ENCODE measurements at places on chromosomes 3 and 15.

- no peak for DNase-seq
Measured at GRCh38 chr15:98978153-98978552, 29.4 kb downstream of the PGPEP1L start.

DNA sequence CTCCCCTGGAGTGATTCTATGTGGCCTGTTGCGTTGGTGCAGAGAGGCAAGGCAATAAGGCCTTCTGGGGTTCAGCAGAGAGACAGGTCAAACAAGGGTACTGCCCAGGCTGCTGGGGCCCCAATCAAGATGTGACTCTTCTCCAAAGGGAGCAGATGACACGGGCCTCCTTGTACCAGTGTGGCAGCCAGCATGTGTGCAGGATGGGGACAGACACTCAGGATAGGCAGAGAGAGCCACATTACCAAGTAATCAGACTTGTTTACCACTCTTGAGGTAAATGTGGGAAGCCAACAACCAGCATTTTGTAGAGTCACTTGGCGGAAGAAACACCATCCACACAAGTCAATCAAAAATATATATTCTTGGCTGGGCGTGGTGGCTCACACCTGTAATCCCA lies 95.3 kb upstream of the DLG1 start:
- DNase-seq: no peak

GRCh38 chr15:24901409-24901808 lies 53.4 kb upstream of the SNRPN start:
- no peak for DNase-seq

GRCh38 chr3:146464783-146465182 lies 4.6 kb downstream of the PLSCR2 start:
- DNase-seq: no peak

DNA sequence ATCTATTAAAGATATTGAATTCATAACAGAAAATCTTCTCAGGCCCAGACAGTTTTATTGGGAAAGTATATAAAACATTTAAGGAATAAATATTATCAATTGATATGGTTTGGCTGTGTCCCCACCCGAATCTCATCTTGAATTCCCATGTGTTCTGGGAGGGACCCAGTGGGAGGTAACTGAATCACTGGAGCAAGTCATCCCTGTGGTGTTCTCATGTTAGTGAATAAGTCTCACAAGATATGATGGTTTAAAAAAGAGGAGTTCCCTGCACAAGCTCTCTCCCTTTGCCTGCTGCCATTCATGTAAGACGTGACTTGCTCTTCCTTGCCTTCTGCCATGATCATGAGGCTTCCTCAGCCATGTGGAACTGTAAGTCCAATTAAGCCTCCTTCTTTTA lies 160.5 kb downstream of the ANO10 start:
- no peak for DNase-seq

GRCh38 chr15:95937128-95937528 lies 393.4 kb upstream of the NR2F2 start:
- DNase-seq: no peak

DNA sequence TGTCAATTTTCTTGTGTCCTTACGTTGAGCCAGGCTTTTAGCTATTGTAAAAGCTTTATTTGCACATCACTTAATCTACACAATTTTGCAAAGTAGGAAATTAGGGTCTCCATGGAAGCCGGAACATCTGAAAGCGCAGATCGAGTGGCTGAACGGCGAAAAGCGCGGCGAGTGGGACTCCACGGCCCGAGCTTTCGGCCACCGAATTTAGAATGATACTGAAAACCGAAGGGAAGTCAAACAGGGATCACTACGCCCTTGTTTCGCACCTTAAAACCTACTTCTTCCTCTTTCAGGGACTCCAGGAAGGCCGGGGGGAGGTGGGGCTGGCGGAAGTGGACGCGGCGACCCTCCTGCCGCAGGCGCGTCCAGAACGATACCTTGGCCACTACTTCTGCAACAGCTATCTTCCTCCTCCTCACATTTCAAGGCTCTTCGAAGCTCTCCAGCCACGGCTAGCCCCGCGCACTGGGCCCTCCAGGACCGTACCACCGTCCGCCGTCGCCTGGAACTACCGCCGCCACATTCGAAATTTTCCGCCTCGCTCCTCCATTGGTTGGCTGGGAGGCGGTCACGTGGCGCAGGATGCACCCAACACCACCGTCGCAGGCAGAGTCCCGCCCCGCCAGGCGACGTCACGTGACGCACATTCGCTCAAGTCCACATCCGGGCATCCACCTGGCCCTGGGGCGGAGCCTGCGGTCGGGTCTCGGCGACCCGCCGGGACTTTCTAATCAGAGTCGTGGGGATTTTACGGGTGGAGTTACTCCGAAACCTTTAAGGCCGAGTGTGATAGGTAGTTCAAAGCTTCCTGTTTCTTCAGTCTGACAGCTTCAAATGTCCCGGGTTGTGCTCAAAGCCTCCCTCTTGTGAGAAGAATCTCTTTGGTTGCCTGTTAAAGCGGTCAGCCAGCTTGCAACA lies at the start of gene SGO1:
SGO1 (minus strand) TSS at position 528 of the 921 bp plus-strand sequence. CDS start 2,179 bp downstream, outside the sequence.
- DNase-seq: peak; percentile 99

GRCh38 chr3:18499301-18499700 lies 74.2 kb upstream of the SATB1 start:
- DNase-seq: no peak

- DNase-seq: no peak
Measured at GRCh38 chr3:113268942-113269341, 57.6 kb downstream of the BOC start.

- DNase-seq: no peak
Measured at GRCh38 chr3:94114666-94115065, 51.8 kb downstream of the NSUN3 start.

DNA sequence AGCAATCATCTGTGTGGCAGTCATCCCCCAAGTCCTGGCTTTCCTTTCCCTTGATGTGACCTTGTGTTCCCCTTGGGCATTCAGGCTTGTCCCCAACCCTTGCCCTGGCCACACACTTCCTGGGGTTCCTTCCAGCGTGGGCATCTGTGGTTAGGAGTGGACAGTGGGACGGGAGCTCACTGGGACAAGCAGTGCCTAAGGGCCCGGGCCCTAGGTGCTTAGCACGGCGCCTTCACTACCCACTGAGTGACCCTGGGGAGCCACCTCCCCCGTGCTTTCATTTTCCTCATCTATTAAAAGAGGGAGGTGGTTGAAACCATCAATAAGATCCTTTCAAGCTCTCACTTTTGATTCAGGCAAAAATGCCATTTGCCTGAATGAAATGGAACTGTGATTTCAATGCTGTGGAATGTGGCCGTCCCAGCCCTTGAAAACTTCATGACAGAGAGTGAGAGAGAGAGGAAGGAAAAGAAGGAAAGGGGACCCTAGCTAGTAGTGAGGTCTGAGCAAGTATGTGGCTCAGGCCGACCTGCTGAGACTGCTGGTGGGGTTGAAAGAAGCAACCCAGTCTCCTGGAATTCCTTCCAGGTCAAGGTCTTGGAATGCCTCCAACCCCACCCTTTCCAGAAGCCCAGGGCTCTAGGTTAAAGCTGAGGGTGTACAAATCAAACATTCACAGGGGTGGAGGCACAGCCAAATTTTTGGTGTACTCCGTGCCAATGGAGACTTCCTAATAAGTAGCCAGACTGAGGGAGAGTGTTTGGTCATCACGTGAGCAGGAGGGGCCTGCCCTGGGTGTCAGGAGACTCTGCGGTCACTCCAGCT lies 302.9 kb downstream of the TLE3 start:
- DNase-seq: no peak

DNA sequence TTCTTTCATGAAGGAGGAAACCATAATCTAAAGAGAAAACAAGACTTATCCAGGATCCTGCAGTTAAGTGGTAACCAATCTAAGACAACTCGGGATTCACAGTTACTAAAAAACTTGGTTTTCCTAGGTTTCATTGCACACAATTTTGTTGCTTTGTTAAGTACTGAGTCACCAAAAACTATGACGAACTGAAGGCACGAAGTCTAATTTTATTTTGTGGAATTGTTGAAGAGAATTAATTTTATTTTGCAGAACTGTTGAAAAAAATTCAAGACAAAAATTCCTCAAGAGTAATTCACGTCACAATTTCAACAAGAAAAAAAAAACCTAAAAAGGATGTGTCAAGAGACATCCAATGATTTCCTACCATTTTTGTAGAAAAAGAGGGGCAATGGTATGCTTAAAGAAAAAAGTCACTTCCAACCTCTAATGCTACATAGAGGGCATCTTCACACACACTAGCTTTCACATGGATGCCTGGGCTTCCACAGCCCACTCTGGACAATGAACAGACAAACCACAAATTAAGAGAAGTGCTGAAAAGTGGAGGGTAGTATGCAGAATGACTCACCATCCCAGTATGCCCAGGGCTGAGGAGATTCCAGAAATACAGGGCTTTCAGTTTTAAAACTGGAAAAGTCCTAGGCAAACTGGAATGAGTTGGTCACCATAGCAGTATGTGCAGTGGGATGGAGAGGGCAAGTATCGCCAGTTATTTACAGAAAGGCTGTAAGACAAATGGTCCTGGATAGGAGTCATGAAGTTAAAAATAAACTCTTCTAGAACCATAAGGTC lies 29.2 kb downstream of the PLOD2 start:
- no peak for DNase-seq

- no peak for DNase-seq
Measured at GRCh38 chr3:147231111-147231510, 175.2 kb downstream of the ZIC4 start.

DNA sequence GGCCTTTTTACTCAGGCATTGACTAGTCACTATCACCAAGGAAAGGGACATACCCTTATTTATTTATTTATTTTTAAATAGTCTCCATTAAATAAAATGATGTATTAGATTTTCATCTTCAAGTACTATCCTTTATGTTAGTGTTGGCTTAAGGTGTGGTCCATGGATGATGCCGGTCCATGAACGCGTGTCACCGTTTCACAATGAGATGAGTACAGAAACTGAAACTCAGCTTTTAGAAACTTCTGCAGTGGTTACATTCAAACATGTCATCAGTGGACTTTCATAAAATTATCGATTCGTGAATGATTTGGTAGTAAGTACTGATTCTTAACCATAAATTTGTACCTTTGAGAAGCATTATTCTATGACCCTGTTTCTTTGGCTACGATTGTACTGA lies 166.6 kb downstream of the SATB1 start:
- no peak for DNase-seq

- no peak for DNase-seq
Measured at GRCh38 chr3:49509028-49509561, 39.0 kb downstream of the DAG1 start.

DNA sequence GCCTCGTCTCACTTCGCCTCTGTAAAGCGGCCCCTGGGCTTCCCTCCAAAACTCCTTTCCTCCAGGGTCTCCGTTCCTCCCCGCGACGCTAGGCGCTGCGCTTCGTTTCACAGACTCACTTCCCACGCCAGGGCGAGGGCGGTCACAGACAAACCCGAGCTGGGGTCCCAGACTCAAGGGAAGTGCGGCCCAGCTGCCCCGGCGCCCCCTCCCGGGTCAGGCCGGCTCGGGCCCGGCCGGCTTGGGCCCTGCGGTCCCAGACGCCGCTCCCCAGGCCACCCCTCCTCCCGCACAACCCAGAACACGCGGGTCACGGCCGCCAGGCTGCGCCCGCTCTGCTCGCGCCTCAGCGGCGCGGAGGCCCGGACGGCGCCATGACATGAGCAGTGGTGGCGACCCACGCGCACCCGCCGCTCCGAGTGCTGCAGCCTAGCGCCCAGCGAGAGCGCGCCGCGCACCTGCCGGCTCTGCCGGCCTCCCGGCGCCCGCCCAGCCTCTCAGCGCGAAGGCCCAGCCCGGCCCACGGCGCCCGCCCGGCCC lies 547 bp downstream of the NUP210 start:
- DNase-seq: peak; percentile 55

- no peak for DNase-seq
Measured at GRCh38 chr3:197343111-197343510, 44.7 kb upstream of the DLG1 start.

DNA sequence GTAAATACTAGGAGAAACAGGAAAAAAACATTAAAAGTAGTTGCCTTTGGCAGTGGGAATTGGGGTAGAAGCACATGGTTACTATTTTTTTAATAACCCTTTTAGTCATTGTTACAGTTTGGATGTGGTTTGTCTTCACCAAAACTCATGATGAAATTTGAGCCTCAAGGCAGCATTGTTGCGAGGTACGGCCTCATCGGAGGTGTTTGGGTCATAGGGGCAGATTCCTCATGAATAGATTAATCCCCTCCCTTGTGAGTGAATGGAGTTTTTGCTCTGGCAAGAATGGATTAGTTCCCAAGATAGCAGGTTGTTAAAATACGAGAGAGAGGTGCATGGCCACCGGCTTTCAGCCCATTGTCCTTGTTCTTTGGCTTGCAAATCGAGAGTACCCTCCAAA lies 92.6 kb downstream of the LEKR1 start:
- DNase-seq: no peak

DNA sequence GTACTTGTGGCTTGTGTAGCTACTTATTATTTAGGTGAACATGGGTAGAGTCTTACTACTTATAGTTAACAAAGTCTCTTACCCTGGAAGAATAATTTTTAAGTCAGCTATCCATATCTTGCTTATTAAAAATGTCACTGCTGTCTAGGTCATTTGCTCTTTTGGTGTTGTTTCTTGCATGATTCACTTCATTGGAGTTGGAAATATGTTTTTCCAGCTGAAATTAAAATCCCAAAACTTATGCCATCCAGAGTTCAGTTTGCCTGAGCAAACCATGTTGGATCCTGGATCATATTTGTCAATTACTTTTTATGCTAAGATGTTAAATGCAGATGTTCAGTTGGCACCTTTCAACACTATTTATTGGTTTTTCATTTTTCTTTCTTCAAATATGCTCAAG lies 421.0 kb upstream of the RBMS3 start:
- DNase-seq: no peak

GRCh38 chr15:42595626-42596240 lies 20.3 kb downstream of the STARD9 start:
- no peak for DNase-seq

DNA sequence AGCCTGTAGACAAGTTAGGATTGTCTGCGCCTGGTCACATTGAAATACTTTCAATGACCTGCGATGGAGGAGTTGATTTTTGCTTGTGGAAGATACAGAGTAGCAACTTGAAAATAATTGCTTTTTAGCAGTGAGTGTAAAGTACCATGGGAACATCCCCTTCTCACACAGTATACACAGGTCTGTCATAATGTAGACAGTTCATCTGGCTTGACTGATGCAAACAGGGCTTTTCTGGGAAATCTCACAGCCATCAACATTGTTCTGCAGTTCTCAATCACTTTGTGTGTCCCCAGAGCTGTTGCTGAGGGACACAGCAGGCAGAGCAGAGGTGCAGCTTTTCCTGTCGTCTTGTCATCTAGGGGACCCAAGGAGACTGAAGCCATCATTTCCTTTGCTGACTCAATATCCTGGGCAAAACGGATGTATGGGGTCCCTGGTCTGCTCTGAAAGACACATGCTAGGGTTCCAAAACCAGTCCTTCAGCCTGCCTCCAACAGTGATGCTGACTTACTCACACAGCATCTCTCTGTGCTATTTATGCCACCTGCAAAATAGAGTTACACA lies 5.3 kb upstream of the REC114 start:
- DNase-seq: no peak

All from stimulated activated CD4-positive, alpha-beta T cell treated with anti-CD3 and anti-CD28 coated beads, Interleukin-2, amount 100 ng/mL, for 4 hours (primary cell).